ENCODE measurements at places on chromosomes 7 and 10.
A peak's percentile ranks its signal among the peaks of the same experiment; 100 is the strongest.

DNA sequence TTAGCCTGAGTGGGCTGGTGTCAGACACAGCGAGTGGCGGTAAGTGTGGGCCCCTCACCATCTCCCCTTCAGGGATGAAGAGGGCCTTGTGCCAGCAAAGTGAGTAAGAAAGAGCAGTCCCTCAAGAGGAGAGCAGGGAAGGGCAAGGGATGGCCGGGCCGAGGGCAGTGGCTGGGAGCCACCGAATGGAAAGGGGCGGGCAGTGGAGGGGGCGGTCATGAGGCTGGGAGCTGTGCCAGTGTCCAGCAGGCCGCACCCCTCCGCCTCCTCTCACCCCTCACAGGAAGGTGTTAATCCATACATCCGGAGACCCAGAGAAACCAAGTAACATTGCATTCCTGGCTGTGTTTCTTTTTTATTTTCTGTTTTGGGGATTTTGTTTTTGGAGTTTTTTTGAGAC, 28.6 kb upstream of the RASGEF1A start:
- no peak for DNase-seq

GRCh38 chr7:45013465-45013967, 13.5 kb downstream of the CCM2 start:
- DNase-seq: no peak

DNA sequence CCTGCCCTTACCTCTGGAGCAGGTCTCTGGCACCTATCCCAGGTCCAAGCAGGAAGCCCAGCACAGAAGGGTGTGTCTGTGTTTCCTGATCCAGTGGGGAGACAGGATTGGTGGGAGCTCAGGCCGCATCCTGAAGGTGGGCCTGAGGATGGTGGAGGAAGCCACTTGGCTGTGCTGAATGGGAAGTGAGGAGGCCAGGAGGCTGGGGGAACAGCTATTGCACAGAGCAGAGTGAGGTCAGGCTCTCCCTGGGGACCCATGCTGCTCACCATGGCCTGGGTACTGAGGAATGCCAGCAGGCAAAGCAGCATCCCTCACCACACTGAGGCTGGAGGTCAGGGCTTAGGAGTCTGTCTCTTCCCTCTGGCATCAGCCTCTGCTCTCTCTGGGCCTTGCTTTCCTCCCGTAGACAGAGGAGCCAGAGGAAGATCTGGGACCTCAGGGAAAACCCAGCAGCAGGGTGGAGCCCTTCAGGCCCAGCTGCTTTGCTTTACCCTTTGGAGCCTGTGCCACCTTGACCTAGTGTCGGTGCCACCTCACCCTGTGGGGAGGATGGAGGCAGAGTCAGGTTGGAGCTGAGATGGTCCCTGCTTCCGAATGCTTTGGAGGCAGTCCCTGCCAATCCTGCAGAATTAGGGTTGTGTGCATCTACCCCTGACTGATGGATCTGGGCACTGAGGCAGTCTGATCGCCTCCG, 39.0 kb downstream of the CDH23 start:
- peak; percentile 24 for DNase-seq

GRCh38 chr10:118332236-118332635, 9.9 kb downstream of the FAM204A start:
- DNase-seq: no peak

DNA sequence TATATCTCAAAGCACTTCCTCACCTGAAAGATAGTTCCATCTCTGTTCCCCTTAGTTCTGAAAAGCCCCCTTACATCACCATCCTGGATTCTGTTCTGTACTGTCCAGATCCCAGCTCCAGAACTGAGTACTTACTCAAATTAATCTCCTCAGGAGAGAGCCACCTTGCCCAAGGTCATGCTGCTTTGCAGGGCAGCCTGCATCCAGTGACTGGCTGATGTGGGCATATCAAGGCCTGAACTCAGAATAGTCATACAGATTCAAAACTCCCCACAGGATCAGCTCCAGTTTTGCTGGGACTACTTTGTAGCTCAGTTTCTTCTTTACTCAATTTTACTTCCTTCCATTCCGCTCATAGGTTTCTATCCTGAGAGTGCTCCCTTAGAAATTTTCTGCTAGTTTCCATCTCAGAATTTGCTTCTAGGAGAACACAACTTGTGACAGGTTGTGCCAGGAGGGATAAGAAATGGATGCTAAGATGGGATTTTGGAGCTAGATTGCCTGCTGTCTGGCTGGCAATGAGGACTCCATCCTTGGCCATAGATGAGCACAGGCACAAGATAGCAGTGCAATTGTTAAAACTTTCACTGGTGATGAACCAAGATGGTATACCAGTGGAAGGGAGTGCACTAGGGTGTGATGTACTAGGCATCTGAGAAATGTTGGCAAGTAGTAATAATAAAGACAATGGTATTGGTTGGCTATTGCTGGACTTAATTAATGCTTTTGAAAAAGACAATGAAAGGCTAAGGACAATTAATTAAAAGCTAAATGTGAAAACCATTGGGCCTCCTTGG, 17.3 kb downstream of the SRGN start:
- no peak for DNase-seq

DNA sequence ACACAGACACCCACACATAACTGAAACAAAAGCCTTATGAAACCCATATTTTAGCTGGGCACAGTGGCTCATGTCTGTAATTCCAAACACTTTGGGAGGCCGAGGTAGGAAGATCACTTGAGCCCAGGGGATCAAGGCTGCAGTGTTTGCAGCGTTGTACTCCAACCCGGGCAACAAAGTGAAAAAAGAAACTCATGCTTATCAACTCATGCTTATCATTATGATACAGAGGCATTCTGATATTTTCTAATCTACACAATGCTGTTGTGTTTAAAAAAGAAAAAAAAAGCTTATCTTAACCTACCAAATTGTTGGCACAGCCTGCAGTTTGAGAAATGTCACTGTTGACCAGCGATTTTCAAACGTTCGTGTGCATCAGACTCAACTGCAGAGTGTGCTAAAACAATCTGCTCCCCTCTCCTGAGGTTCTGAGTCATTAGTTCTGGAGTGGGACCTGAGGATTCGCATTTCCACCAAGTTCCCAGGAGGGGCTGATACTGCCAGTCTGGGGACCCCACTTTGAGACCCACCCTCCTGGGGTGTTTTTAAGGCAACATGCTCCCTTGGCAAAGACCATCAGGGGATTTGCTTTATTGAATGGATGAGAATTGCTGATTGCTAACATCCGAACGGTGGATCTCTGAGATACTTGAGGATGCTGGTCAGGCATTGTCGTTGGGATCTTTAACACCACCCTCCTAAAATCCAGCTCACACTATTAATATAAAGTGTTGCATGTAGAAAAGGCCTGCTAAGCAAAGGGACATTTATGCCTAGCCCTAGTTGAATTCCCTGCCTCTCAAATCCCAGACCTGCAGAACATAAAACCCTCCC, 16.2 kb downstream of the CHST3 start:
- no peak for DNase-seq

- no peak for DNase-seq
Measured at GRCh38 chr7:76267107-76267893, 35.2 kb upstream of the HSPB1 start.

DNA sequence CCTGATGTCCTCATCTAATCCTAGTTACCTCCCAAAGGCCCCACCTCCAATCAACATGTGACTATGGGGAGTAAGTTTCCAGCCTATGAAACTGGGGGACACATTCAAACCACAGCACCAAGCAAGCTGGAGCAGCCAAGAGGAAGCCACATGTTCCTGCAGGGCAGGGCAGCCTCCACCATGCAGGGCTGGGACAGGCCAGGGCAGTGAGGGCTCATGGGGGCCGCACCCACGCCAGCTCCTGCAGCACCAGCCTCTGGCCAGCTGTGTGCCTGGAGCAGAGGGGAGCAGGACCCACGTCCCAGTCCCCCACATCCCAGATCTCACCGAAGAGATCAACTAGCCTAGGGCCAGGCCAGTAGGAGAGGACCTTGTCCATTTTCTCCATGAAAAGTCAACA, 85.9 kb upstream of the INSIG1 start:
- DNase-seq: no peak

DNA sequence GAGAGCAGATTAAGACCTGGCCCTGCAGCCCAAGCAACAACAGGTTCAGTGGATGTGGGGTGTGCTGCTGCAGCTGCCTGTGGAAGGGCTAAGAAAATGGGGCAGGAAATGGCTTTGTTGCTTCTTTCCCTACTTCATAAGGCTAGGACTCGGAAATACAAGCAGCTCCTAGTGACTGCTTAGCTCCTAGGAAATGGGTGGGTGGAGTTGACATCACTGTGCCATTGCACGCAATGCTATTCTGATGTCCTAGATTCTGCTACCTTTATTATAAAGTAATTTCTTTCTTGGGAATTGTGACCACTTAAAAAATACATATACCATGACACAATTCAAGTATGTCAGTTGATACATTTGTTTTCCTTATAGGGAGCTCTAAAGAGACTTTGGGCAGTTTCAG, 155.8 kb downstream of the FANK1 start:
- no peak for DNase-seq

DNA sequence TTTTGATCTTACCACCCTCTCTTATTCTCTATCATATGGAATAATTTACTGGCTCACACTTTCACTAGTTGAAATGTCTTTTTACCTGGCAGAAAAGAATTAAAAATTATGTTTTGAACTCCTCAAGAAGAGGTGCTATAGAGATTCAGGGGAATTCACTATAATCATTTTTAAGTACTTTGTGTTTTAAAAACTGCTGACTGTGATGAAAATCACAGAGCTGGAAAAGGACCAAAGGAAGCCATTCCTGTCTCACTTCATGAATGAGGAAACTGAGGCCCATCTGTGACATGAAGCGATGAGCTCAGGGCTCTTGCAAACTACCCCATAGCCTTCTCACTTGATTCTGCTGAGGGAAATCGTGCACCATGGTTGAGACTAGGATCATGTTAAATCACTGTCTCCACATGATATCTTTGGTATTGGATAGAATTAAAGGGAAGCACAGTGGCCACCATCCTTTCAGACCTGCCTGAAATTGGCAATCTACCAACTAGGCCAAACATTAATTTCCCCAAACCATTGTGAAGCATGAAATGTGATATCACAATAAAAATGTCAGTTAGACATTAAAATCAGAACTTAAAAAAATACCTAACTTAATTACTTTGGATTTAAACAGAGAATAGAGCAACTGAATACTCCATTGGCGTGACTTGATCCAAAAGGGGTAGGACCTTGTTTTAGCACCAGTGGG, 141.0 kb downstream of the FZD1 start:
- DNase-seq: no peak
